ENCODE measurements at places on chromosomes 7 and 10.

- no peak for DNase-seq
These were observed 281.4 kb upstream of the MKLN1 start for GRCh38 chr7:131046246-131046645.

- DNase-seq, result no peak
These were observed 1.3 kb upstream of the UNC5B start for GRCh38 chr10:71211053-71211452.

DNA sequence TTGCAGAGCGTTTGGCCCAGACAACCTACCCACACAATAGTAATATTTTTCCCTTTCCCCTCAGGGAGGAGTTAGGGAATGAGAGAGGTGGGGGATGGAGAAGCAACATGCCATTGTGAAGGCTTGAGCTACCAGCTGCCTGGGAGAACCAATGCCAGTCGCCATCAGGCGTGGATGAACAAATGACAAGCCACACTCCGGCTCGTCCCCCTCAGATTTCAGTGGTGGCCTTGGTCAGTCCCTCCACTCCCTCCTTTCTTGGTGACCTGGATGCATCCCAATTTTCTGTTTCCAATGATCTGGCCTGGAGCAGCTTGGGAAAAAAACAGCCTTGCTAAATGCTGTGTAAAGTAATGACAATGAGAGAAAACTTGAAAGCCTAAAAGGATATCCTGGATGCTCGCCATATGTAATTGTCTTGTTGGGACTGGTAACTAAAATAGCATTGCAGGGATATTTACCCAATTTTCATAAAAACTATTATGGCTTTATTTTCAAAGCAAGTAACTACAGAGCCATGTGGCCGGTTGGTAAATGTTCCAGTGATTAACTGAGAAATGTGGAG, 110.7 kb downstream of the ICA1 start:
- DNase-seq, result no peak

- no peak for DNase-seq
These were observed 216.8 kb upstream of the KLF6 start for GRCh38 chr10:4001811-4002210.

DNA sequence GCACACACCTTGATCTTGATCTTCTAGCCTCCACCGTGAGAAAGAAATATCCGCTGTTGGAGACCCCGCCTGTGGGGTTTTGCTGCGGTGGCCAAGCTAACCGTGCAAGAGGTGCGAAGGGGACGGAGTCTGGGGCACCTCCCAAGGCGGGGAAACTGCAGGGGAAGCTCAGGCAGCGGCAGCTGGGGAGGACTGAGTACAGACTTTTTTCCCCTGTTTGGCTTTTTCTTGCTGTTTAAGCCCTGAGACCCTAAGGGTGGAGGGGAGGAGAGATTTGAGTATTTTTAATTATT, 108.0 kb downstream of the DNAJB6 start:
- DNase-seq, result no peak

Measured in activated CD4-positive, alpha-beta T cell treated with anti-CD3 and anti-CD28 coated beads, Interleukin-2, amount 50 U/mL, for 24 hours (primary cell).